Activated T-cell treated with anti-CD3 and anti-CD28 coated beads, Interleukin-2, amount 50 U/mL, for 1 hour (primary cell): ENCODE measurements at places on chromosomes 13 and 19.

GRCh38 chr19:56147307-56147706, 6.2 kb downstream of the ZNF444 start:
- DNase-seq, result no peak

- DNase-seq, result no peak
These were observed 2.8 kb upstream of the ZNF543 start for GRCh38 chr19:57317503-57317902.

DNA sequence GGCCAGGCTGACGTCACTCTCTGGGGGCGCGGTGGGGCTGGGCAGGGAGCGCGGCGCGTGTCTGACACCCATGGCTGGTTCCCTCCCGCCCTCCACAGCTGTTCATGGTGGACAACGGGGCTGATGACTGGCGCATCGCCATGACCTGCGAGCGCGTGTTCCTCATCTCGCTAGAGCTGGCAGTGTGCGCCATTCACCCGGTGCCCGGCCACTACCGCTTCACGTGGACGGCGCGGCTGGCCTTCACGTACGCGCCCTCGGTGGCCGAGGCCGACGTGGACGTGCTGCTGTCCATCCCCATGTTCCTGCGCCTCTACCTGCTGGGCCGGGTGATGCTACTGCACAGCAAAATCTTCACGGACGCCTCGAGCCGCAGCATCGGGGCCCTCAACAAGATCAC, 14.7 kb downstream of the KCNN1 start:
- no peak for DNase-seq

DNA sequence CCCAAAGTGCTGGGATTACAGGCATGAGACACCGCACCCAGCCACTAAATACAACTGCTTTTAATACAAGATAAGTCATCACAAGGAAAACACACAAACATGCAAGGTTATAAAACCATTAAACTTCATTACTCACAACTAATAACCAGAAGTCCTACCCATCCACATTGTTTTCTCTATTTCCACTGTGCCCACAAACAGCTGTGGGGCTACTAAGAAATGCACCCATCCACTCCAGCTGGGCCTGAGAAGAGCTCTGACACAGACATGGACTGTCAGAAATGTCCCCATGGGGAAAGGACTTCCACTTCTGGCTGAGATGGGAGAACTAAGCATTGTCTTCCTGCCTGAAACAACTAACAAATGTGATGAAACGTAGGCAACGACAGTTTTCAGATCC, 17.2 kb downstream of the SAFB2 start:
- DNase-seq, result no peak

- DNase-seq, result no peak
These were observed 394.2 kb downstream of the FGF9 start for GRCh38 chr13:22064854-22065620.

DNA sequence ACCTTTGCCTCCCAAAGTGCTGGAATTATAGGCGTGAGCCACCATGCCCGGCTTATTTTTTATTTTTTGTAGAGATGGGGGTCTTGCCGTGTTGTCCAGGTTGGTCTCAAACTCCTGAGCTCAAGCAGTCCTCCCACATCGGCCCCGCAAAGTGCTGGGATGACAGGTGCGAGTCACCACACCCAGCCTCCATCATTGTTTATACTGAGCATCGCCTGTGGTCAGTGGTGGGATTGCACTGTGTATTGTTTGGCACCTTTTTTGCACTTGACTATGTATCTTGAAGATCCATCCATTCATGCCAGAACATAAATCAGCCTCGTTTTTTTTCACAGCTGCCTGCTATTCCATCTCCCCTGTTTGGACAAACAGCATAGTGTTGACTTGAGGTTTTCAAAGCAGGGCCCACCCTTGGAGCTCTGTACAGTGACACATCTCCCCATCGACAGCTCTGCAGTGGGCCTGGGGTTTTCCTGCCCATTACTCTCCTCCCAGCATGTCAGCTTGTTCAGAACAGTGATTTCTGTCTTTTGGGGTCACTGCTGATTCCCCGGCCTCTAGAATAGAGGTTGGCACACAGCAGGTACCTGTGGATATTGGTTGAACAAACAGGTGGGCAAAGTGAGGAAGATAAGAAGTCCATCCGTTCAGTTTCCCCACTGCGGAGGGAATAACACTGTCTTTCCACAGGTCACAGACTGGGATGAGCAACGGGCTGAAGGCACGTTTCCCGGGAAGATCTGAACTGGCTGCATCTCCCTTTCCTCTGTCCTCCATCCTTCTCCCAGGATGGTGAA, 8.2 kb upstream of the UPK1A start:
- no peak for DNase-seq
